ENCODE measurements at places on chromosomes 2 and 18. TPM values are rescaled to one million over a fixed set of nuclear protein-coding genes. Genes with fewer than 3 reads are reported as not detected.

GRCh38 chr18:77164763-77165485 is 32.3 kb upstream of the MBP start:
- peaks cover 54% of the 10 kb centered on the region for H3K27me3 ChIP-seq
- H3K4me1 ChIP-seq: peaks cover 6% of the 10 kb centered on the region
- no peak overlapping the region for H3K27ac ChIP-seq
- no peak for DNase-seq

GRCh38 chr2:158713523-158714138 is 81.5 kb upstream of the DAPL1 start:
- H3K27me3 ChIP-seq: no peaks in the 10 kb centered on the region
- H3K27ac ChIP-seq: no peak overlapping the region
- H3K4me3 ChIP-seq: no peak overlapping the region
- no peaks in the 10 kb centered on the region for H3K36me3 ChIP-seq
- DNase-seq: no peak
- peaks cover 1% of the 10 kb centered on the region for H3K4me1 ChIP-seq

- peak overlapping the region; percentile 3 for H3K27ac ChIP-seq
- H3K36me3 ChIP-seq: no peaks in the 10 kb centered on the region
- no peak overlapping the region for H3K4me3 ChIP-seq
- H3K4me1 ChIP-seq: peaks cover 7% of the 10 kb centered on the region
These were observed 26.5 kb downstream of the NFATC1 start for GRCh38 chr18:79422022-79422782.

GRCh38 chr2:171811245-171811628 is 82.8 kb downstream of the SLC25A12 start:
- no peak overlapping the region for H3K27ac ChIP-seq
- DNase-seq: no peak
- H3K36me3 ChIP-seq: peaks cover 3% of the 10 kb centered on the region
- peaks cover 36% of the 10 kb centered on the region for H3K27me3 ChIP-seq
- H3K4me1 ChIP-seq: peaks cover 20% of the 10 kb centered on the region
- H3K4me3 ChIP-seq: no peak overlapping the region

- DNase-seq: no peak
- H3K4me3 ChIP-seq: no peak overlapping the region
- no peak overlapping the region for H3K27ac ChIP-seq
These were observed 45.8 kb downstream of the CYBRD1 start for GRCh38 chr2:171568089-171568488.

DNA sequence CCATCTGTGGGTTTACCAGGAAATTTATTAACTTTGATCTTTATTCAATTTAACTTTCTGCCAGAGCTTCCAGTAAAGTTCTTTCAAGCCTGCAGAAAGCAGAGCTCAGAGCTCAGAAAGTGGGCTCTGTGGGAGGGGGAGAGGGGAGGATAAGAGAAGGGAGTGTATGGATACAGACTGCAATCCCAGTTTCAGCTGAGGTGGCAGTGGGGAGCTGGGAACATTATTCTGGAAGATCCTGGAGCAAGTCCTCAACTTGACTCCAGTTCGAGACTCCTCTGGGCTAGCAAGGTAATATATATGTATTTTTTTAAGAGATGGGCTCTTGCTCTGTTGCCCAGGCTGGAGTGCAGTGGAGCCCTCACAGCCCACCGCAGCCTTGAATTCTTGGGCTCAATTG is 108.9 kb upstream of the NABP1 start:
- H3K36me3 ChIP-seq: no peaks in the 10 kb centered on the region
- peaks cover 8% of the 10 kb centered on the region for H3K27me3 ChIP-seq
- H3K4me3 ChIP-seq: no peak overlapping the region
- DNase-seq: no peak
- H3K4me1 ChIP-seq: peaks cover 9% of the 10 kb centered on the region

DNA sequence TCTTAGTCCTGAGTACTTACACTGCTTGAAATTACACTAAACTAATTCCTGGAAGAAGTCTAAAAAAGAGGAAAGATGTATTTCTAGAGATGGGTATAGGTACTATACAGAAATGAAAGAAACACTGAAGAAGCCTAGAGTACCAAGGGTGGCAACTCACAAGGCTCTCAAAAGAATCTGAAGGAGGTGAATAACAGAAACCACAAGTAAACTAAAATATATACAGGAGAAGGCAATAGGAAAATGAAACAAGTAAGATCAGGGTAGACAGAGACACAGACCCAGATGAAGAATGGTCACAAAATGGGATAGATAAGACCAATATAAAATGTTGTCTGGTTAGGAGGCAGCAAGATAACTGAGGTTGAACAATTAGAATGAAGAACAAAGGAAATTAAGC is 59.9 kb downstream of the USP37 start:
- no peaks in the 10 kb centered on the region for H3K27me3 ChIP-seq
- H3K27ac ChIP-seq: no peak overlapping the region
- H3K4me1 ChIP-seq: no peaks in the 10 kb centered on the region
- no peak for DNase-seq

- H3K27ac ChIP-seq: no peak overlapping the region
- H3K4me1 ChIP-seq: no peaks in the 10 kb centered on the region
- peaks cover 8% of the 10 kb centered on the region for H3K27me3 ChIP-seq
- H3K36me3 ChIP-seq: no peaks in the 10 kb centered on the region
- no peak for DNase-seq
- H3K4me3 ChIP-seq: no peak overlapping the region
These were observed 30.5 kb upstream of the SNED1 start for GRCh38 chr2:240967681-240968621.

DNA sequence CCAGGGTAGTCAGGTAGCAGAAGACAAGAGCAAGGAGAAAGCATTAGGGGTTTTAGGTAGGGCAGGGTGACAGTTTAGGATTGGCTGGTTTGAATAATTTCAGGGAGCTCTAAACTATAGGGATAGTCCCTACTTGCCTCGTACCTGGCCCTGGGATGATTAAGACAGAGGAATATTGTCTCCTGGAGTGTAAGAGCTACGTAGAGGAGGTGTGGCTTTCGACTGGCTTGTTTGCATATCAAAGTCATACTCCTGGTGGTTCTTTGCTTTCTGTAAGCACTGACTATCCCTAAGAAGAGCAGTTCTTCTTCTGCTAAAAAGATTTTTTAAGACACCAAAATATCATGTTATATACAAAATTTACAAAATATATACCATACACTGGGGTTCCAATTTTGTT is 1867.4 kb downstream of the SUCLG1 start:
- DNase-seq: no peak
- no peak overlapping the region for H3K27ac ChIP-seq
- peaks cover 5% of the 10 kb centered on the region for H3K4me1 ChIP-seq
- H3K4me3 ChIP-seq: no peak overlapping the region
- no peaks in the 10 kb centered on the region for H3K36me3 ChIP-seq

- no peak for DNase-seq
- no peak overlapping the region for H3K27ac ChIP-seq
- no peaks in the 10 kb centered on the region for H3K36me3 ChIP-seq
- no peaks in the 10 kb centered on the region for H3K4me1 ChIP-seq
- H3K4me3 ChIP-seq: no peak overlapping the region
These were observed 219.6 kb downstream of the MBD2 start for GRCh38 chr18:54004828-54005227.

DNA sequence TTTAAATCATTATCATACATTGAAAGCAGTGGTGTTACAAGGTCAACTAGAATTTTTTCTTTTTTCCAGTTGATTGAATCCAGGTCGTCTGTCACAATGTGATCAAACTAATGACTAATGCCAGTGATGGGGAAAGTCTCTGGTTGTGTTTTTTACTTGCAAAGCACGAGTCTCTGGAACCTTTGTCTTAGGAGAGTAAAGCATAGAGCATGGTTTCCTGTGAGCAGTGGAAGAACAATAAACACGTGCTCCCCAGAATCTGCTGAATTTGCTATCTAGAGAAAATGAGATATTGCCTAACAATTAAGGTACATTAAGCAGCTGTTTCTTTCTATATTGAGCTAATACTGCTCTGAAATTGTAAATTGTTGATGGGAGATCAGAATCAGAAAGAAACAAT is 1332.4 kb upstream of the TMEFF2 start:
- DNase-seq: no peak
- H3K27me3 ChIP-seq: no peaks in the 10 kb centered on the region
- H3K27ac ChIP-seq: no peak overlapping the region
- H3K36me3 ChIP-seq: peaks cover 2% of the 10 kb centered on the region

- no peak for DNase-seq
- peaks cover 7% of the 10 kb centered on the region for H3K4me1 ChIP-seq
- no peaks in the 10 kb centered on the region for H3K27me3 ChIP-seq
These were observed 28.3 kb upstream of the TOGARAM2 start for GRCh38 chr2:28952836-28953211.

GRCh38 chr2:153873052-153874048 is 1.6 kb downstream of the GALNT13 start:
- peaks cover 11% of the 10 kb centered on the region for H3K4me1 ChIP-seq
- peaks cover 46% of the 10 kb centered on the region for H3K27me3 ChIP-seq
- no peaks in the 10 kb centered on the region for H3K36me3 ChIP-seq
- no peak overlapping the region for H3K27ac ChIP-seq
- peak; percentile 12 for DNase-seq

DNA sequence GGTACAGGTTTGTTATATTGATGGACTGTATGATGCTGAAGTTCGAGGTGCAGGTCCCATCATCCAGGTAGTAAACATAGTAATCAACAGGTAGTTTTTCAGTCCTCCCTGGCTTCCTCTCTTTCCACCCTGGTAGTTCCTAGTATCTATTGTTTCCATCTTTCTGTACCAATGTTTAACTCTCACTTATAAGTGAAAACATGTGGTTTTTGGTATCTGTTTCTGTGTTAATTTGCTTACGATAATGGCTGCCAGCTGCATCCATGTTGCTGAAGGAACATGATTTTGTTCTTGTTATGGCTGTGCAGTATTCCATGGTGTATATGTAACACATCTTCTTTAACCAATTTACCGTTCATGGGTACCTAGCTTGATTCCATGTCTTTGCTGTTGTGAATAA is 69.6 kb upstream of the LRRTM1 start:
- no peaks in the 10 kb centered on the region for H3K36me3 ChIP-seq
- no peaks in the 10 kb centered on the region for H3K27me3 ChIP-seq
- H3K4me1 ChIP-seq: no peaks in the 10 kb centered on the region
- DNase-seq: no peak
- no peak overlapping the region for H3K27ac ChIP-seq
- no peak overlapping the region for H3K4me3 ChIP-seq

- no peak overlapping the region for H3K27ac ChIP-seq
- H3K4me3 ChIP-seq: no peak overlapping the region
- peaks cover 10% of the 10 kb centered on the region for H3K4me1 ChIP-seq
- H3K36me3 ChIP-seq: no peaks in the 10 kb centered on the region
These were observed 179.5 kb upstream of the PARD3B start for GRCh38 chr2:204365811-204366210.

DNA sequence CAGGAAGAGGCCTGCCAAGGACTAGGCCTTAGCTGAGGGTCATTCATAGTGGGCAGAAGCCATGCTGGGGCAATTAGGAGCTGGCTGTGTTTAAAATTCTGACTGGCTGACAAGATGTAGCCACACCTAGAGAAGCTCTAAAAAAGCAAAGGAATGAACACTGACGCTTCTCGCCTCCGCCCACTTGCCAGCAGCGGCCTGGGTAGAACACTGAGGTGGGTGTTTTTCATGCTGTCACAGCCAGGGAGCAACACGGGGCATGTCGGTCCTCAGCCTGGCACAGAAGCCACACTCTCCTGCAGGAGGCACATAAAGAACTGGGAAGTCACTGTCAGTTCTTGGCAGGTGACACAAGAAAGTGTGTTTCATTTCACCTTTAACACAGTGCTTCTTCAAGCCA is 10.4 kb downstream of the CHST10 start:
- H3K4me1 ChIP-seq: peaks cover 4% of the 10 kb centered on the region
- no peak overlapping the region for H3K4me3 ChIP-seq
- no peak for DNase-seq
- H3K36me3 ChIP-seq: peaks cover 9% of the 10 kb centered on the region
- no peaks in the 10 kb centered on the region for H3K27me3 ChIP-seq
- H3K27ac ChIP-seq: no peak overlapping the region

DNA sequence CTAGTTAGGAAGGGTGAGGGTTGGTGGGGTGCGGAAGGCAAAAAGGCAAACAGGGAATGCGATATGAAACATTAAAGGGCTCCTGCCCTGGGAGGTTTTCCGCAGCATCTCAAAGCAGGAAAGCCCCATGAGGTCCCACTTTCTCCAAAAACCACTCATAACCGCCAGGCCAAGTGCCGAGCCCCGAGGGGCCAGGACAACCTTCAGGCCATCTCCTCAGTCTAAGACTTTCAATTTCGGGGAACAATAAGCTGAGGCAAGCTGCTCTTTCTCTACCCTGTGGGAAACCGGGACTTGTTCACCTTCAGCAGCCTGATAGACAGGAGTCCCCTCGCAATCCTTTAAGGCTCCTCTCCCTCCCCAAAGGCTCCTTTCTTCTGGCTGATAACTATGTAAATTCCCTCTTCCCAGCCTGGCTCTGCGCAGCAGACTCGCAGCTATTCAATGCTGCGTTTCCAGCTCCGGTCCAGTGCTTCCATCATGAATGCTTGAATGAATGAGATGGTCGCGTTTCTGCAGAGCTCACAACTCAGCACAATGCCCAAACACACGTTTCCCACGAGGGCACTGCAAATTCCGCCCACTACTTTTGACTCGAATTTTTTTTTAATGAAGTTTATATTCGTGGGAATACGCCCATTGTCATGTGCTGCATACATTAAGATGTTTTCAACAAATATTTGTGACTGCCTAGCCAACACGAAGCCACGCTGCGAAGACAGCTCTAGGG is 1.4 kb downstream of the LAMA1 start:
- peak overlapping the region; percentile 87 for H3K4me3 ChIP-seq
- H3K36me3 ChIP-seq: peaks cover 5% of the 10 kb centered on the region
- DNase-seq: no peak
- no peaks in the 10 kb centered on the region for H3K27me3 ChIP-seq
- H3K27ac ChIP-seq: peak overlapping the region; percentile 94
- peaks cover 36% of the 10 kb centered on the region for H3K4me1 ChIP-seq

DNA sequence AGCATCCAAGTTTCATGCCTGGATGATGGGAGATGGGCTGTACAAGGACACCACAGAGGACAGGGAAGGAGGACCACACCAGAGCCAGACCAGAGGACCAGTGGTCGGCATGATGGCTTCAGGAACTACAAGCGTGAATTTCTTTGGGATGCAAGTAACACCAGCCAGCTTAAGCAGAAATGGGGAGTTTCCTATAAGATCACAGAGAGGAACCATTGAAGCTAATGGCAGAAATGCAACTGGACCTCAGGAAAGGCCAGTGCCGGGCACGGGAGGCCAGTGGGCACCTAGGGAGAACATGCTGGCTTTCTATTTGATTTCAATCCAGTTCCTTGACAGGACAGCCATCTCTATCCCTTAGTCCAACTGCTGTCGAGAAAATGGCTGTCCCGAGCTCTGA is 145.4 kb downstream of the SH3BP4 start:
- H3K4me1 ChIP-seq: peaks cover 18% of the 10 kb centered on the region
- H3K36me3 ChIP-seq: no peaks in the 10 kb centered on the region
- peaks cover 3% of the 10 kb centered on the region for H3K27me3 ChIP-seq
- no peak overlapping the region for H3K4me3 ChIP-seq
- no peak for DNase-seq

Gene BCS1L
- total RNA-seq: 45.8 TPM

Gene UGT1A1
- total RNA-seq: not detected

Gene GAL3ST2
- total RNA-seq: 0.51 TPM

Gene TLX2
- total RNA-seq: not detected

Gene MAB21L4
- 12.5 TPM for total RNA-seq

Gene WDR12
- 62.2 TPM for total RNA-seq

Gene MBD2
- 40.4 TPM for total RNA-seq

Gene SCYGR4
- total RNA-seq: not detected

Gene GAREM2
- 12.1 TPM for total RNA-seq

Gene SERPINB4
- not detected for total RNA-seq

Measured in progenitor cell of endocrine pancreas (in vitro differentiated cells).